Glomerular endothelial cell (primary cell): ENCODE measurements at places on chromosomes 12 and 14.
A peak's percentile ranks its signal among the peaks of the same experiment; 100 is the strongest.

DNA sequence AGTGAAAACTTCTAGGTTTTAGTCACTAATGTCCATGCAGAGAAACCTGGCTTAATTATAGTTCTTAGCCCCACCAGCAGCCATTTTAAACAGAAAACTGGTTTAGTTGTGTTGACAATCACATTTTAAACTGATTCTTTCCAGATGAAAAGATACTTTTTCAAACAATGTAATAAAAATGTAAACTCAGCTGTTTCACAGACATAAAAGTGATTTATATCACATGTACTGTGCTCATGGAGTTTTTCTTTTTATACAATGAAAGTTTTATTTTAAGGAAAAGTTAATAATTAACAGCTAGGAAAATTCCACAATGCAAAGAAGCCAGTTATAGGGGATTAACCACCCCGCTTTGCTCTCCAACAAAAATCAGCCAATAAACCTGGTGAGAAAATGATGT lies 129.7 kb downstream of the PAX9 start:
- no peak for DNase-seq

DNA sequence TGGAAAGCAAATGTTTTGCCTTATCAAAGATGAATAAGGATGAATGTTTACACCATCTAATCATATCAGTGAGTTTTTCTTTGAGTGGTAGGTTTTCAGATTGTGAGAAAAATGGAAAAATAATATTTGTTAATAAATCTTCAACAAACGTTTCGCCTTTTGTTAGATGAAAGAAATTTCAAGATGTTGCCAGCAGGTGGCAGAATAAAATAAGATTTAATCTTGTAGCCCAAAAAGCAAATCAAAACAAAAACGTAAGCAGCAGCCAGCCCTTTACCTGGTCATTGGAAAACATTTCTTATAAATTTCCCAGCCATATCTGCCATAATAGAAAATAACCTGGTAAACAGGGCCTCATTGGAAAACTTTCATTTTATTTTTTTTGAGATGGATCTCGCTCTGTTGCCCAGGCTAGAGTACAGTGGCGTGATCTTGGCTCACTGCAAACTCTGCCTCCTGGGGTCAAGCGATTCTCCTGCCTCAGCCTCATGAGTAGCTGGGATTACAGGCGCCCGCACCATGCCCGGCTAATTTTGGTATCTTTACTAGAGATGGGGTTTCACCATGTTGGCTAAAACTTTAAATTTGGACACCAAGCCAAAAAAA lies 15.4 kb upstream of the TMEM120B start:
- peak; percentile 52 for DNase-seq

GRCh38 chr14:20630340-20631022 lies 11.0 kb downstream of the OR6S1 start:
- no peak for DNase-seq

DNA sequence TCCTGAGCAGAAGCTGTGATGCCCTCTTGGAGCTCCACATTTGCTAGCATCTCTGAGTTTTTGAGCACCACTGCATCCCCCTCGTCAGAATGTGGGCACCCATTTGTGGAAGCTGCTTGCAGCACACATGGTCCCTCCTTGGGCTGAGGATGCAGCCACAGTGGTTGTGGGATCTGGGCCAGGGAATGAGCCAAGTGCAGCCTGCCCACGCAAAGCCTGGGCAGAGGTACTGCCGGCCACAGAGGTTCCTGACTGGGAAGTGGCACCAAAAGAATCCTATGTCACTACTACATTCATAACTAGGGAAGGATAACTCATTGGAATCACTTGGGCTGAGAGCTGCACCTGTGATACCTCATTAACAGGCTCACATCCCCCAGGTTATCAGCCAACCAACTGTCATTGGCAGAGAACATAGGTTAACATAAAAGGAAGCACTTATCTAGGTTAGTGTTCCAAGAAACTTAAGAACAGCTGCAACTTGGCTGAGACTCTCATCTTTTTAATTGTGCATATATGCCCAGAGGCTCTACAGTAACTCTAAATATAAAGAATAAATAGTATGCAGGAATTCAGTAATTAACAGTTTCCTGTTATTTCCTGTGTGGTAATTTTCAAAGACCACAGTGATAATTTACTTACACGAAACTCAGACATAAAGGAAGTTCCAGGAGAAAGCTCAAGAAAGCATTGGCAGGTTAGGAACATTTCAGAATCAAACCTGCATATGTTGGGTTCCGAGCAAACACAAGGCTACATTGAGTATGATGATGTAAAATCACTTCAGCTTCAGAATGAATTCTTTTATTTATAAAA lies 145.3 kb downstream of the BCAT1 start:
- DNase-seq, result no peak

DNA sequence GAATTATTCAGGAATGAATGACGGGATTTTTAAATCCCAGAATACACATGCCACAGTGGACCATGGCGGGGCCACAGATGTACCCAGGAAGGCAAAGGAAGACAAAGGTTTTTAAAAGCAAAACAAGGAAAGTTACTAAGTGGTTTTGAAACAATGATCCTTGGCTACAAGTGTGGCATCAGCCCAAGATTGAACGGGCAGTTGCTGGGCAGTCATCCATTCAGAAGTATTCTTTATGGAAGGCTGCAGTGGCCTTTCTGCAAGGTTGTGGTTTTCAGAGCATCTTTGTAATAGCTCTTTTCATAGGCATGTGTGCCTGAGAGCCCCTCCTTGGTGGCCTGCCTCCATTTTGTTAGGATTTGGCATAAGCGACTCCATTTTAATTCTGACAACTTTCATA lies 13.4 kb upstream of the IFI27 start:
- no peak for DNase-seq

DNA sequence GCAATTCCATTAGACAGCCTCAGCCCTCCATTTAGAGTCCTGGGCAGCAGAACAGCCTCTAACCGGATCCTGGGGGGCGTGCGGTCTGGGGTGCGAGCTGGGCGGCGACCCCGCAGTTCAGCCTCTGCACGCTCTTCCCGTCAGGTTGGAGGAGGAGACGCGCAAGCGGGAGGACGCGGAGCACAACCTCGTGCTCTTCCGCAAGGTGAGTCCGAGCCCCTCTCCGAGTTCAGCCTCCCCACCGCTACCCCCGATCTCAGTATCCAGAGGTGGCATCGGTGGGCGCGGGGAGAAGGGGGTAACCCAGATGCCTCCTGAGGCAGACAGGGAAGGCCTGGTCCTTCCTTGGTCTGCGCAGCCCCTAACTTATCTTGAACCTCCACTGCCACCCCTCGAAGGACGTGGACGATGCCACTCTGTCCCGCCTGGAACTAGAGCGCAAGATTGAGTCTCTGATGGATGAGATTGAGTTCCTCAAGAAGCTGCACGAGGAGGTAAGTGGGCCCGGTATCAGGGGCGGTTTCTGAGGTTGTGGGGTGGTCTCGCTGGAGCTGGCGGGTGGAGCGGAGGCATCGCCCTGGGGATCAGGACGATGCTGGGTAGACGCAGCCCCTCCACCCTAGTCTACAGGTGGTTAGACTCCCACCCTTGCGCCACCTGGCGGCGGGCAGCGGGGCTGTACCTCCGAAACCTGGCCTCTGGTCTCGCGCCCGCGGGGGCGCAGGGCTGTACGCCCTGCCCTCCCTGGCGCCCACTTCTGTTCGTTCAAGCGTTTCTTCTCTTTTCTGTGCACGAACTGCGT lies 1.3 kb downstream of the PRPH start:
- DNase-seq, result no peak

DNA sequence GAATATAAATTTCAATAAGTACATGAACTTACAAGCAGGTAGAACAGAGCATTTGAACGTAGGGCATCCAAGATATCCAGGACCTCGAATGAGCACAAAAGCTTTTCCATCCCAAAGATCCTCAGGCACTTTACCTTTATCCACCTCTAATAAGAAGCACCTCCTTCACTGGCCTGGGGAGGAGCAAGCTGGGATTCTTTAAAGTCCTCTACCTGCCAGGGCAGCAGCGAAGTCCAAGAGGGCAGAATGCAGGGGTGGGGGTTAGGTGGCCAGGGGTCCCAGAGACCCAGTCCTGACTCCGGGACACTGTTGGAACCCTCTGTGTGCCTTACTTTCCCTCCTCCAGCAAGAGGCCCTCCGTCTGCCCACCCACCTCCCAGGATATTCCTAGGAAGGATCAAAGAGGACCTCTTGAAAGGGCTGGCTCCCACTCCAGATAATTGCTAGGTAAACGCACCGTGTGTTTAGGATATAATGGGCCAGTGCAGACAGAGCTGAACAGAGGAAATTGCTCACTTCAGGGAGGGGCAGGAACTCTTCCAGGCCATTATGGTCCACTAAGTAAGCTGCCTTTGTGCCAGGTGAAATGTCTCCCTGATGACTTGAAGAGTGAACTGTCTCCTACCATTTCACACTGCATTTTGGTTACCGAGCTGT lies 68.1 kb downstream of the TTC9 start:
- DNase-seq, result no peak

- DNase-seq, result no peak
These were observed 75.5 kb upstream of the CAND1 start for GRCh38 chr12:67193704-67194103.
